Left renal cortex interstitium (tissue), 4 donors: ENCODE measurements at places on chromosomes 12 and 14. TPM values are rescaled to one million over a fixed set of nuclear protein-coding genes. Genes with fewer than 3 reads are reported as not detected.

DNA sequence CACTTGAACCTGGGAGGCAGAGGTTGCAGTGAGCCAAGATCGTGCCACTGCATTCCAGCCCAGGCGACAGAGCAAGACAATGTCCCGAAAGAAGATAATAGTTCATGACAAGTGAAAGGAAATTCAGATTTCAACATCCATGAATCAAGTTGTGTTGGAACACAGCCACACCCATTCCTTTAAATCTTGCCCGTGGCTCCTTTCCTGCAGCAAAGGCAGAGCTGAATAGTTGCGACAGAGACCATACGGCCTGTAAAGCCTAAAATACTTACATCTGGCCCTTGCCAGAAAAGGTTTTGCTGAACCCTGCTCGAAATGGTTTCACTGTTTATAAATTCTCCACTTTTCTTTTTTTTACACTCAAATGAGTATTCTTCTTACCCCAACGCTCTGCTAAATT lies 17.7 kb upstream of the ITPK1 start:
- DNase-seq, result no peak

DNA sequence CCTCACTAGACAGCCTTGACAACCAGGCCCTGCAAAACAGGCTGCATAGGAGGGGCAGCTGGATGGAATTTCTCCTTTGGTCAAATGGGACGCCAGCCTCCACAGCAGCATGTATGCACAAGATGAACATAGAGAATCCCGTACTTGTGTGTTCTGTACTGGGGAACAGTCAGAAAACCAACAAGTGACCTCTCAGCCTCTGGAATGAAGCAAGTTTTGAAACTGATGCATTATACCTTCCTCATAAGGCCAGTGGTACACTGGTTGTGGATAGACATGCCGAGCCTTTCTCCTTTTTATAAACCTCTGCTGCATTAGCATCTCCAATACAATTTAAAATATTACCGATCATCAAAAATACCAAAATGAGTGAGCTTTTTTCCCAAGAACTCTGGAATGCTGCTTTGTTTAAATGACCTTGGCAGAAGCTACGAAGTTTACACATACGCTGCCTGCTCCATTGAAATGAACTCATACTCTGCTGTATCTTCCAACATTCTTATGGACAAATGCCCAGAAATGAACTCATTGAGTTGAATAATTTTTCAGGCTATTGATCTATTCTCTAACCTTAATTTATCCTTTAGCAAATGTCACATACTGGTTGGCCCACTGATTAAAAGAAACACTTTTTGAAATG lies 47.6 kb upstream of the FERMT2 start:
- DNase-seq, result no peak

DNA sequence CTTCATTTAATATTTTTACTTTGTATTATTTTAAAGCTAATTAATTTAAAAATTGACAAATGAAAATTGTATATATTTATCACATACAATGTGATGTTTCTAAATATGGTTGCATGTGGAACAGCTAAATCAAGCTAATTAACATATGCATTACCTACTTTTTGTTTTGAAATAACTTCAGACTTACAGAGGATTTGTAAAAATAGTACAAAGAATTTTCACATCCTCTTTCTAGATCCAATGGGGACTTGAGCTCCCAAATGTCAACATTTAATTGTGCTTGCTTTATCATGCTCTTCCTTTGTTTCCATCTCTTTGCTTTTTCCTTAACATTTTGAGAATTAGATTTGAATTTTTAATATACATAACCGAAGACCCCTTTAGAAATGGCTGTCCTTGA lies 6.6 kb downstream of the DCD start:
- DNase-seq, result no peak

DNA sequence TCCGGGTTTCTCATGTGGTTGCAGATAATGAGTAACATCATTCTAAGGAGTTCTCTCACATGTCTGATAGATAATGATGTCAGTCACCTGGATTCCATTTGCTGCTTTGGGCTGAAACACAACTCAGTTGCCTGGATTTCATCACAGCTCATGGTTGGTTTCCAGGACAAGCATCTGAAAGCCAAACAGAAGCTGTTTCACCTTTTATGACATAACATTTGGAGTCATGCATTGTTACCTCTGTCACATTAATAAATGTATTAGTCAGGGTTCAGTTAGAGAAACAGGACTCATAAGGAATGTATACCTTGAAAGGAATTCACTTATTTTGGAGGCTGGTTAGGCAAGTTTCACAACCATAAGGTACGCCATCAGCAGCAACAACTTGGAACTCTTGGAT lies 251.9 kb upstream of the ATXN7L3B start:
- DNase-seq, result no peak

DNA sequence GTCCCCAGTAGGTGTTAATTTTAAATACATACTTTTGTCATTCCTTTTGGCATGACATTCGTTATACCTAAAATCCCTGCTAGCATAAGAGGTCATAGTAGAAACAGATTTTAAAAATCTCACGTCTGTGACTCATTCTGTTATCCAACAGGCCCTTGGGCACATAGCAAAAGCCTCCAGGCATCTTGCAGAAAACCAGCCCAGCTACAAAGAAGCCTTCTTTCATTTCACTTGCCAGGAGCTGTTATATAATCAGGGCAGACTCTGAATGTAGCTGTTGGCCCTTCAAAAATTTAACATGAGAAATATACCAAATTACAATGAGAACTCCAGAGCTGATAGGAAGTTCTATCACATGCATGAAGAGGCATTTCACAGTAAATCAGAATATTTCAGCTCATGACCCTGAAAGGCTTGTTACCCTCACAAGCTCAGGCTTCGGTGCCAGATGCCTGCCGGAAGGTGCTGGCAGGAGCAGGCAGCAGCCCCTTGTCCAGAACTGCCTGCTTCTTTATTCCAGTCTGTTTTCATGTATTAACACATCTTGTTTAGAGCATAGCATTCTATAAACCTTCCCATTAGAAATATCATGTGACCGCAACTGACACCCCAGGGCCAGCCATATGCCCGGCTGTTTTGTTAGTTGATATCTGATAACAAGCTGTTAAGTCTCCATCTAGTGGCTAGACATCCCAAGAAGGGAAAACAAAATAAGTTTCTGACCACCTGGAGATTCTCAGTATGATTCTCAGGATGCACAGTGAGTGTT lies 17.8 kb downstream of the E2F7 start:
- DNase-seq, result no peak

GRCh38 chr12:114013575-114014345 lies 47.6 kb upstream of the RBM19 start:
- DNase-seq, result no peak

GRCh38 chr12:121579190-121579791 lies 1.5 kb downstream of the KDM2B start:
- DNase-seq, result no peak

- DNase-seq, result no peak
Observed at GRCh38 chr12:122830517-122831214, 4.6 kb upstream of the HIP1R start.

DNA sequence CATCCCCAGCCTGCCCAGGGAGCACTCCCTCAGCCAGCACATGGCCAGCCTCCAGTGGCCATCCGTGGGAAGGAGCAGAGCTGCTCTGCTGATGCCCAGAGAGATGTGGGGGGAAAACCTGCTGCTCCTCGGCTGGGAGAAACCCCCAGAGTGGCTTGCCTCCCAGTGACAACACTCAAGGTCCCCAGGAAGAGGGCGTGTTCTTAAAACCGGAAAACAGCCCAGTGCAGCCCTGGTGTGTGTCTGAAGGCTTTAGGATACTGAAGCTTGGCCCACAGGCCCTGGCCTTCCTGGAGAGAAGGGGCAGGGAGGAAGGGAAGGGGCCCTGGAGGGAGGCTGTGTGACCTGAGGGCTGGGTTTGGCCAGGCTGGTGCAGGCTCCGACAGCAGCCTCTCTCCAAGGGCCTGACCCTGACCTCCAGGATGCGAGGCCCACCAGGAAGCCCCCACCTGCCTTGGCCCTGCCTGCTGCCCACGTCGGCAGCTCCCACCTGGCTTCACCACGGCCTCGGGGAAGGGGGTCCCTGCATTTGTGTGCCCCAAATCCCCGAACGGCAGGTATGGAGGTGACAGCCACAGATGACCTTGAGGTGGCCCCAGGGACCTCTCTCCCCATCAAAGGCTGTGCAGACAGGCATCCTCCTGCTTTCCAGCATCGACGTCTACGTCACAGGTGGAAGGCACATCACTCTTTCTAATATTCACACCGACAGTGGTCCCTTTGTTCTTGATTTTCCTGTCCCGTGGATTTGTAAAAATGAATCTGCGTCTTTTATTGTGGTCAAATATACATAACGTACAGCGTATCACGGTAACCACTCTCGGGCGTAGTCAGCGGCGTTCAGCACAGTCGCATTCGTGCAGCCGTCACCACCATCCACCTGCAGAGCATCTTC lies 190.0 kb upstream of the C14orf180 start:
- DNase-seq, result no peak

- no peak for DNase-seq
Observed at GRCh38 chr12:34393086-34393820, 371.0 kb downstream of the ALG10 start.

GRCh38 chr12:22322091-22322490 lies 12.4 kb downstream of the ST8SIA1 start:
- no peak for DNase-seq

DNA sequence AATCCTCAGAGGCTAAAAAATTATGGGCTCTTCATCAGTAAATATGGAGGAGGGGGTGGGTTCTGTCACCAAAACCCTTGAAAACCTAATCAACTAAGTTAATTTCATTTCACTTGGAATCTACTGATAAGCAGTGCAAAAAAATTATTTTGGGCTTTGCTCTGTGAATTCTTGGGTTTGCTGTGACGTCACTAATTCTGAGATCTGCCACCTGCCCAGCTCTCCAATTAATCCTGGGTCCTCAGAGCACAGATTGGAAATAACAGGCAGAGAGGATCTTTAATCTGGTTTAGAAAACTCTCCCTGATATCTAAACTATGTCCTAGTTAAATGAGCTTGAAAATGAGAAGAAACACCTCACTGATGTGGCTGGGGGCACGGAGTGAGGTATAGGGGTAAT lies 903.2 kb downstream of the AACS start:
- no peak for DNase-seq

DNA sequence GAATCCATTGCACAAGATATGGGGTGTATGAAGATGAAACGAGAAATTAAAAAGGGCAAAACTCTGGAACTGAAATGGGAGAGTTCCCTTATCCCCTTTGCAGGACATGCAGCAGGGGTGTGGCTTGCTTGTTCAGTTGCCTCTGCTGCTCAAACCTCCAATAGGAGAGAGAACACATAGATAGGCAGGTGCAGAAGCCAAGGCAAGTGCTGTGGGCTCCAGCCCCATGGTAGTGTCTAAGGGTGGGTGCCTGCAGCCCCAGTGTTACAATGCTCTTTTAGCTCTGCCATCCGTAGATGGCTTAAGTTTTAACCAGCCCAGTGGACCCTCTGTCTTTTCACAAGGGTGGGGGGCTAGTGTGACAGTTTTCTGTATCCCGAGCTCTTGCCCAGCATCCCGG lies 69.7 kb downstream of the CMAS start:
- DNase-seq, result no peak

GRCh38 chr12:52704464-52704863 lies 1.1 kb upstream of the KRT77 start:
- no peak for DNase-seq

- DNase-seq, result no peak
Observed at GRCh38 chr12:75099210-75099609, 110.4 kb downstream of the KCNC2 start.

DNA sequence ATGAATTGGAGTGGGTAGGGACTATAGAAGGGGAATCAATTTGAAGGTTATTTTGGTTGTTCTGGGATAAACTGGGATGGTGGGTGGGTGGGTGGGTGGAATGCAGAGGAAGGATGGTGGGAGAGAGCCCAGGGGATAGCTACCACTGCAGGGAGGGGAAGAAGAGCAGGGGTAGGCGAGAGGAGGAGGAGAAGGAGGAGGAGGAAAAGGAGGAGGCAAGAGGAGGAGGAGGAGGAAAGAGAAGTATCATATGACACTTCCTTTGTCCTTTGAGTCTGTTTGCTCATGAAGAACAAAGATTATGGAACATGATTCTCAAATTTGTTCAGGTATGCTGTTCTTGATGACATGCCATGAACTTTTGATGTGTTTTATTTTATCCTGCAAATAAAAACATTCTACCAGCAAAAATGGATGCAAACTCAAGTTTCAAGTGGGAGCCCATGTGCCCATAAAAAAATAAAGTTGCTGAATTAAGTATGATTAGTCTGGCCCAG lies 4.1 kb upstream of the BEST3 start:
- DNase-seq, result no peak

DNA sequence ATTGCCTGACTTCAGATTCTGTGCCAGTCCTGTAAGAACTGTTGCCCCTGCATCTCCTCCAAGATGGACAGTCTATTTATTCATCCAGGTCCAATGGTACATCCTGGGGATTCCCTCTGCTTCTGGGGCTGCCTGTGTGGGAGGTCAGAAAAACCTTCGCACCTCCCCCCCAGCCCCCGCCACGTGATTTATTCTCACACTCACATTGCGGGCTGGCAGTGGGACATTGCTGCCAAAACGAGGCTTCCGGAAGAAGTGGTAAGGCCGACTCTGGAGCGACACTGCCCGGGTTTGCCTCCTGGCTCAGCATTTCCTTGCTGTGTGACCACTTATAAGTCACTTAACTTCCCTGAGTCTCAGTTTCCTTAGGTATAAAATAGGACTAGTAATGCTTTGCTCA lies 5.9 kb upstream of the RTL1 start:
- no peak for DNase-seq

DNA sequence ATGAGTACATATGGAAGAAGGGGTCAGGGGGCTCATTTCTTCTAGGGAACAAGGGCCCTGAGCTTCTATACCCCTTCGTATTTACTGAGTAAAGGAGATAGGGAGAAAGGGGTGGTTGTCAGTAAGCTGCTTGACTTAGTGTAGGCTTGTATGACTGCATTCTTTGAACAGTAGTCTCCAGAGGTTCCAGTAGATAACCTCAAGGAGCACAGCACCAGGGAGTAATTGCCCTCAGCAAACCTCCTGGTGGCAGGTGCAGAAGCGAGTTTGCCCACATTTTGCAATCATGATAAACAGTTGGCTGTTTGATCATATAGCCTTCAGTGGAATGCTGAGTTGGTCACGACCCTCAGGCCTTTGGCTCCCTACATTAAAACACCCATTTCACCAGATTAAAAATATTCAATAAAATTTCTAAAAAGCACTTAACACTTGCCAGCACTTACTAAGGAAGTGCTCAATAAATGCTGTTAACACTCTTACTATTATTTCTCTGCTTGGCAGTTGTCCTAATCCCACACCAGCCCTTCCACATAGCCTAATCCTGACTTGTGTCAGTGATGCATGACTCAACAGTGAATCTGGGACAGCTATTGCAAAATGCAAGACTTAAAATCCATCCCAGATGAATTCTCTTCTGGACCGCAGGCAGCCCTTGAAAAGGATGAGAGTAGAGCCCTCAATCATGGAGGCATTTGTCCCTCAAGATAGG lies 3.7 kb upstream of the DHRS4L2 start:
- DNase-seq, result no peak

GRCh38 chr12:1821805-1822204 lies 1.4 kb downstream of the LRTM2 start:
- DNase-seq, result no peak

- no peak for DNase-seq
Observed at GRCh38 chr14:94309721-94310120, 13.4 kb downstream of the SERPINA6 start.

- no peak for DNase-seq
Observed at GRCh38 chr12:5451251-5451650, 19.3 kb downstream of the NTF3 start.

HSPA2 gene
- 29.8 TPM for polyA plus RNA-seq

KLRG1 gene
- polyA plus RNA-seq, result 1.8 TPM

HDAC7 gene
- polyA plus RNA-seq, result 82.8 TPM

RXYLT1 gene
- 33.8 TPM for polyA plus RNA-seq
